ENCODE measurements at places on chromosomes 16 and 17.

GRCh38 chr17:36011201-36011600 is 6.6 kb downstream of the CCL23 start:
- no peak for DNase-seq

- no peak for DNase-seq
These were observed 1.0 kb downstream of the ITGA3 start for GRCh38 chr17:50056961-50057330.

DNA sequence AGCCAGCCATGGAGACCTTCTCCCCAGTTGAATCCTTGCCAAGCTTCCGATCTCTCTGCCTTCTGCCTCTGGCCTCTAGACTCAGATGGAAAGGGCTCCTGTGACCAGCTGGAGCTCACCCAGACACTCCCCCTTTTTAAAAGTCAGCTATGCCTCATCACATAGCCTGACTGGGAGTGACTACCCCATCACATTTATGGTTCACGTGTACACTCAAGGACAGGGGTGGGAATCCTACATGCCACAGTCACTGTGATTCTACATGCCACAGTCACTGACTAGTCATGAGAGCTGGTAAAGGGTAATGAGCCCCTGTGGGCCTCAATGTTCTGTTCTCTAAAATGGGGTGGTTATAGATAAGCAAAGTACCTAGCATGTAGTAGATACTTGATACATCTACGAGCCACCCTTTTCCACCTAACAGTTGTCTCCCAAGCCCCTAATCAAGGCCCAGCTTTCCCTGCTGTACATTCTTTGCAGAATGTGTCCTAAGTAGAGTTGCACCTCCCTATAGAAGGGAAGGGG is 85.1 kb downstream of the RGS9 start:
- no peak for DNase-seq

DNA sequence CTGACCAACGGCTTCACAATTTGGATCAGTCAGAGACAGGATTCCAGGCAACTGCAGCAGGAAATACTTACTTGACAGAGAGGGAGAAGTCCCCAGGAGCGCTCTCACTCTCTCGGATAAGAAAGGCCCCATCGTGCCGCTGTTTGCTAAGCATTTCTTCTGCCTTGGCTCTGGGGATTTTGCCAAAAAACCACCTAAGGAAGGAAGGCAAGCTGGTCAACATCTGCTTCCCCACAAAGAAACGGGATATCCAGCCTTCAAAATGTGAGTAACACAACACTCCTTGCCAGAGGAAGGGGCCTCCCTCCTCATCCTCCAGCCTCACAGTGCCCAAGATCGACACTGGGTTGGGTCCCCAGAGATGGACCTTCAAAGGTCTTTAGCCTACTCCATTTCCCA is 36.6 kb upstream of the SLC25A19 start:
- DNase-seq: no peak

- no peak for DNase-seq
These were observed 737.5 kb downstream of the KCNJ2 start for GRCh38 chr17:70906808-70907207.

- DNase-seq: no peak
These were observed 480 bp downstream of the TXNL4B start for GRCh38 chr16:72092832-72093447.

- no peak for DNase-seq
These were observed 62.4 kb downstream of the BAIAP2 start for GRCh38 chr17:81097134-81097942.

DNA sequence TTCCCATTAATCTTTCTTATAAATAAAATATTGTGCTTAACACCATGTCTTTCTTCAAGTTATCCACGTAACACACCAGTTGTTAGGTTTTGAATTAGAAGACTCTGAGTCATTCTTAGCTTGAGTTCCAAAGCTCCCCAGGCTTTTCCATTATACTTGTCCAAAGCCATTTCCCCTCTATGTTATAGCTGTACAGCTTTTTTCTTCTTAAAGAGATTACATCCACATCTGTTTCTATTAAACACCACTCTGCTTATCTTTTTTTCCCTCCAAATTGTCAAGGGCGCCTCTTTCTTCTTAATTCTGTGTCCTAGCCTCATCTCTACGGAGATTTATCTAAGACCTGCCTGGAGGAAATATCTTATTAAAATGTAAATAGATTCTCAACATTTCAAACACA is 139.4 kb upstream of the CPHXL start:
- DNase-seq: no peak

DNA sequence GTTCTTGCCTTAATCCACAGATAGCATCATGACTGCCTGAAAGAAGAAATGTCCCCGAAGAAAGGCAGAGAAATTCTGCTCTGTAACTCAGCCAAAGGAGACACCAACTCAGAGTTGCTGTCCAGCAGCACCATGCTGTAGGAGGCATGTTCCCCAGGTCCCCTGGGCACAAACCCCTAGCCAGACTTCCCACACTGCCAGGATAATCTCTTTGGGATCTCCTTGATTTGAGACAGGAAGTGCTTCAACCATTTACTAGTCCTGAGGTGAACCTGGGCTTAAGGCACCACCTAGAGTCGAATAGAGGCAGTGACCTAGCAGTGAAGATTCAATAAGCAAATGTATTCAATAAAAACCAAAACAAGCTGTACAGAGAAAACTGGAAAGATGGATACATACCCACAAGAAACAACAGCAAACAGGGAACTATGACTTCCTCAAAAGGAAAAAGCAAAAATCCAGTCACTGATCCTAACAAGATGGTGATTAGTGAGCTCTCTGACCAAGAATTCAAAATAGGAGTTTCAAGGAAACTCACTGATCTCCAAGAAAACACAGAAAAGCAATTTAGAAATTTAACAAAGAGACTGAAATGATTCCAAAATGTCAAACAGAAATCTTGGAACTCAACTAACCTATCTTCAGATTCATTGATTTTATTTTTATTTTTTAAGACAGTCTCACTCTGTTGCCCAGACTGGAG is 5.7 kb downstream of the OR4D2 start:
- DNase-seq: no peak

GRCh38 chr17:29291163-29291752 is 2.7 kb downstream of the NUFIP2 start:
- DNase-seq: no peak

GRCh38 chr17:13337864-13338371 is 263.8 kb downstream of the HS3ST3A1 start:
- DNase-seq: no peak

DNA sequence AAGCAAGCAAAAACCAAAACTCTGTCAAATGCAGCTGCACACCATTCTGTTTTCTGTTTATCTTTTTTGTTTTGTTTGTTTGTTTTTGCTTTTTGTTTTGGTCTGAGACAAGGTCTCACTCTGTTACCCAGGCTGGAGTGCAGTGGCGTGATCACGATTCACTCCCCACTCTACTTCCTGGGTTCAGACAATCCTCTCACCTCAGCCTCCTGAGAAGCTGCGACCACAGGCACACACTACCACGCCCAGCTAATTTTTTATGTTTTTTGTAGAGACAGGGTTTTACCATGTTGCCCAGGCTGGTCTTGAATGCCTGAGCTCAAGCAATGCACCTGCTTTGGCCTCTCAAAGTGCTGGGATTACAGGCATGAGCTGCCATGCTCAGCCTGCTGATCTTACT is 19.3 kb upstream of the SLFN13 start:
- DNase-seq: no peak

DNA sequence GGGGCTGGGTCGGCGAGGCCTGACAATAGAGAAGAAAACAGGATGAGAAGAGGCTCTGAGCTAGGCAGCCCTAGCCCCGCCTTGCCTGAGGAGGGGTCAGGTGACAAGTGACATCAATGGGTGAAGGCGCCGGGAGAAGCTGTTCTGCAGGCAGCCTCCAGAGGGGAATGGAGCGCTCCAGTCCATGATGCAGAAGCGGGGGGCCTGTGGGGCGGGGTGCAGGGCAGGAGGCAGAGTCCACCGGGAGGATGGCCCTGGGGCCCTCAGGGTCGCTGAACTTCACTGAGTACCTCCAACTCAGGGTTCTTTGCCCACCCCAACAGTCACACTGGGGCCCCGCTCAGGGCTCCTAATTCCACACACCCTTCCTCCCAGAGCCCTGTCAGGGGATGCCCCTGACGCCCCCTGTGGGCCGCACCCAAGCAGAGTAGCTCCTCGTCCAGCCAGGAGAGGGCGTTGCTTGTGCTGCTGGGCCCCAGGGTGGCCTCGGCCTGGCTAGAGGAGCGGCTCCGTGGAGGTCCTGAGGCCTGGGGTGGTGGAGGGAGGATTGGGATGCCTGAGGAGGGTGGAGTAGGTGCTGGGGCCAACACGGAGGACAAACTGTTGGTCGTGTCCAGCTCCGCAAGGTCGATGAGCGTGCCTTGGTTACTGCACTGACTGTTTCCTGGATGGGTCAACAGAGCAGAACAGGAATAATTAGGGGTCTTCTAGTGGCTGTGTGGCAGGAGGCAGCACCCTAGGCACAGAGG is 20.8 kb downstream of the GGA3 start:
- DNase-seq: no peak

GRCh38 chr17:43216762-43217613 is 5.3 kb downstream of the TMEM106A start:
- no peak for DNase-seq

DNA sequence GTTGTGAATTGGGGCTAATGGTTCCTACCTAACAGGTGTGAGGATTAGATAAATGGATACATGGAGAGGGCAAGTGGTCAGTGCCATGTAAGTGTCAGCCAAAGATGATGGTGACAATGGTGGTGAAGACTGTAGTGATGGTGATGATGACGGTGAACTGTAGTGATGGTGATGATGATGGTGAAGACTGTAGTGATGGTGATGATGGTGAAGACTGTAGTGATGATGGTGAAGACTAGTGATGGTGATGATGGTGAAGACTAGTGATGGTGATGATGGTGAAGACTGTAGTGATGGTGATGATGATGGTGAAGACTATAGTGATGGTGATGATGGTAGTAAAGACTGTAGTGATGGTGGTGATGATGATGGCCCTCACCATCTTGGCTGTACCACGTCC is 18.1 kb upstream of the GNG13 start:
- DNase-seq: no peak

DNA sequence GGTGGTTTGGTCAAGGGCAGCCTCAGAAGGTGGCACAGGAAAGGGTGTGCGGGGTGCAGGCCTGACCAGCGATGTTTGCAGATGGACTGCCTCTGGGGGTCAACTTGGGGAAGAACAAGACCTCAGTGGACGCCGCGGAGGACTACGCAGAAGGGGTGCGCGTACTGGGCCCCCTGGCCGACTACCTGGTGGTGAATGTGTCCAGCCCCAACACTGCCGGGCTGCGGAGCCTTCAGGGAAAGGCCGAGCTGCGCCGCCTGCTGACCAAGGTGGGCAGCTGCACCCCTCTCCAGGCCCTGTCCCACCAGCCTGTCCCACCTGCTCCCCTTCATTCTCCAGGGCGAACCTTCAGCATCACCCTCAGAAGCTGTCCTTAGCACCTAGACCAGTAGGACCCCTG is 12.5 kb downstream of the DHODH start:
- no peak for DNase-seq

DNA sequence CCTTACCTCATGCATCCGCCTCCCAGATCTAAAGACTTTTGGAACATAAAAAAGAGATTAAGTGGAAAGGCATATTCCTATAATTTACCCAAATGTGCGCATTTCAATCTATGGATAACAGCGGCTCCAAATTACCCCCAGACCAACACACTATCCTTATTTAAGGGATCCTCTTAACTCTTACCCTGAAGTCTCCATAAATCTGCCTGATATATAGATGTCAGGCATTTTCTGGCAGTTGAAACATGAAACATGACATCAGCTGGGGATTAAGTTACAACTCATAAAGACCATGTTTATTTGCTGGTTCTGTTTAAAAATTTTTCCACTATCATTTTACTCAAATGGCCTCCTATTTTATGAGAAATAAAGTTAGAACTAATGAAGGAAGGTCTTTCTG is 478.5 kb upstream of the SALL1 start:
- no peak for DNase-seq

- DNase-seq: no peak
These were observed 6.2 kb upstream of the CD300A start for GRCh38 chr17:74460241-74460640.

DNA sequence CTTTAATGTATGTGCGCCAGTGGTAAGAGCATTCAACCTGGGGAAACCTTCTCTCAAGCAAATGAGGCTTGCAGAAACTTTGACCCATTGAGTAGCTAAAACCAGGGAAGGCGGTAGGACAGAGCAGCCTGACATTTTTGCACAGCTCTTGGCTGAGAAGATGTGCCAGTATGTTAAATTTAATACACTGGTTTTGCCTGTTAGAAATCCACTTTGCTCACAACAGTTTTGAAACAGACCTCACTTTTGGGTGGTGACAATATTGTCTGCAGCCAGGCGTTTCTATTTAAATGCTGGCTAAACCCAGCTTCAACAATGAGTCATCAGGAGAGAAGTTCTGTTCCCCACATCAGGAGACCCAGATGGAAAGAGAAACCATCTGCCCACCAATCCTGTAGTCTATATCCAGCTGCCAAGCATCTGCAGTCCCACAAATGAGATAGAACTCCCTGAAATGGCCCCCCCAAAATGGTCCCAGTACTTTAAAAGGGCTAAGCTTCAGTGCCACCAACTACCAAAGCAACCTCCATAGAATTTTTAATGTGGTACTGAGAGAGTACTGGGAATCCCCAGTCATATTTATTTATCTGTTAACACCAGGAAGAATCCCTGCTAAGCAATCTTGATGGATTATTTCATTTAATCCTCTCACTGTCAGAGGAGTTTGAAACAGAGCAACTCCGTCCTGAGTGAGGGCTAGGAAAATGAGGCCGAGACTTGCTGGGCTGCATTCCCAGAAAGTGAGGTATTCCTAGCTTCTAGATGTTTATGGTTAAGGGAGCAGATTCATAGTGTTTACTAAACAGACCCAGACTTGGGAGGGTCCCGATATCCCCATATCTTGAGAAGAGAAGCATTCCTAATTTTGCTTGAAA is 29.0 kb upstream of the CLEC3A start:
- DNase-seq: no peak

DNA sequence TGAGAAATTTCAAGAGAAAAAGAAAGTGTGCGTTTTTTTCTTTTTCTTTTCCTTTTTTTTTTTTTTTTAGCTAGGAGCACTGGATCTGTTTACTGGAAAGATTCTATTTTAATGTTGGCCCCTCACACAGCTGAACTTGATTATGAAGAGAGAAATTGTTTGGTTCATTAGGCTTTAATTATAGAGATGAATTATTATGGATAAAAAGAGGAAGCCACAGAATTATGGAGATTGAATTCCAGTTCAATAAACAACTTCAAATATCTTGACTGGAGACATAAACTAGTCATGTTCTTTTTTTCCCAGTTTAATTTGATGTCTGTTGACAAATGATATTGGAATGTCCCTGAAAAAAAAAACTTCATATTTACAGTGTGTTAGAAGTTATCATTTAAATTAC is 152.0 kb upstream of the HS3ST3A1 start:
- no peak for DNase-seq

- DNase-seq: no peak
These were observed at the start of gene TMC6 for GRCh38 chr17:78128551-78129350. TSS of gene TMC6 (minus strand) at chr17:78128755. CDS start at chr17:78126832, 1,923 bp downstream.

GRCh38 chr16:24525970-24526559 is 13.3 kb upstream of the RBBP6 start:
- no peak for DNase-seq

All from NCI-H1048 (cell line).